ENCODE measurements at places on chromosomes 7 and 10.

DNA sequence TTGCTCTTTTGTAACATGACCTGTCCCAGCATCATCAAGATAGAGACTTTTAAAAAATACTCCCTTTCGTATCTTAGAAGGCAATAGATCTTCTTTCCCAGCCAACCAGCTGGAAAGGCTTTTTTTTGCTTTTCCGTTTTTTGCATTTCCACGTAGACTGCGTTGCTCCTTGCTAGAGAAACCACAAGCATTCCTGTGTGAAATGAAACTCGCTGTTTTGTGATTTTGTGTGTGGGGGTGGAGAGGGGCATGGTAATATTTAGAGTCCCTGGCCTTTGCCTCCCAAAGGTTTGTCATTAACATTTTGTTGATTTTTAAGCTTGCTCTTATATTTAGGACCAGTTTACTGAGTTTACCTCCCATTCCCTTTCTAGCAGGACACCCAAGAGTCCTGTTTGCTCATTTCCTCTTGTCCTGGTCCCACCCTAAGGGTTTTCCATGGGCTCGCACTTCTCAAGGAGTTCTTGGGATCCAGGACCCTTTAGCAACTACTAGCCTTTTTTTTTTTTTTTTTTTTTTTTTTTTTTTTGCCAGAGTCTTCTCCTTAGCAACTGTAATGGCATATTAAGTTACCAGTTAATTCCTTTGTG lies 243.6 kb downstream of the BICC1 start:
- no peak for DNase-seq

- DNase-seq, result no peak
Observed at GRCh38 chr7:83738291-83738835, 89.4 kb upstream of the SEMA3E start.

- DNase-seq, result no peak
Observed at GRCh38 chr10:104515678-104516199, 125.4 kb upstream of the SORCS3 start.

- DNase-seq, result no peak
Observed at GRCh38 chr7:74002474-74003017, 25.4 kb upstream of the ELN start.

- DNase-seq, result no peak
Observed at GRCh38 chr7:24366876-24367275, 82.9 kb downstream of the NPY start.

DNA sequence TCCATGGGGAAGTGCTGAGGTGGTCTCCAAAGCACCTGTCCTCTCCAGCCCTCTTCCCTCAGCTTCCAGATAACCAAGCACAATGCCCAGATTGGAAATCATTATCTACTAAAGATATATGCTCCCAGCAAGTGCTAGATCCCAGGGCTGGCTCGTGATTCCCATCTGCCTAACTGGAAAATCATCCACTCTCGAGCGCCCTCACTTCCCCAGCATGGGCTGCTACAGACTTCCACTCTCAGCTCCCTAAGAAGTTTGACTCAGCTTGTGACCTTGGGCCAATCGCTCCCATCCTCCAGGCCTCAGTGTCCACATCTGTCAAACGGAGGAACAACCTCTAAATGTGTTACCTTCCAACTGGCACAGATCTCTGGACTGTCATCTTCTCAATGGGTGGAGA lies 112.4 kb upstream of the ZMIZ1 start:
- DNase-seq, result no peak

DNA sequence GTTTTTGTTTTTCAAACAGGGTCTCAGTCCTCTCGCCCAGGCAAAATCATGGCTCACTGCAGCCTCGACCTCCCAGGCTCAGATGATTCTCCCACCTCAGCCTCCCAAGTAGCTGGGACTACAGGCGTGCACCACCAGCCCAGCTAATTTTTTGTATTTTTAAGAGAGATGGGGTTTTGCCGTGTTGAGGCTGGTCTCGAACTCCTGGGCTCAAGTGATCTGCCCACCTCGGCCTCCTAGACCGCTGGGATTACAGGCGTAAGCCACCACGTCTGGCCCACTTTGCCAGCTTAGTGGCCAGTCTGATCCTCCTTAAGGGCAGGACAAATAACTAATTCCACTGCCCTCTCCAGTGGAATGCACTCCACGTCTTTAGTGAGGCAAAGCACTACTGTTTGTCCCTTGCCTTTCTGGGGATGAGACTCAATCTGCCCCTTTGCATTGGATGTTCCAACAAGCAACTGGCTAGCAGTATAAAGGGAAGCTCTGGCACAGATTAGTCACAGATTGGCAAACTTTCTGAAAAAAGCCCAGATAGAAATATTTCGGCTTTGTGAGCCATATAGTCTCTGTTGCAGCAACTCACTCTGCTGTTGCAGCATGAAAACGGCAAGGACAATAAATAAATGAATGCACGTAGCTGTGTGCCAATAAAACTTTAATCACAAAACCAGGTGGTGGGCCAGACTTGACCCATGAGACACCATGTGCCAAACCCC lies 143.8 kb upstream of the RHEB start:
- no peak for DNase-seq

GRCh38 chr10:129546106-129546505 lies 79.1 kb downstream of the MGMT start:
- no peak for DNase-seq

GRCh38 chr7:39260279-39260844 lies 282.7 kb downstream of the POU6F2 start:
- no peak for DNase-seq

DNA sequence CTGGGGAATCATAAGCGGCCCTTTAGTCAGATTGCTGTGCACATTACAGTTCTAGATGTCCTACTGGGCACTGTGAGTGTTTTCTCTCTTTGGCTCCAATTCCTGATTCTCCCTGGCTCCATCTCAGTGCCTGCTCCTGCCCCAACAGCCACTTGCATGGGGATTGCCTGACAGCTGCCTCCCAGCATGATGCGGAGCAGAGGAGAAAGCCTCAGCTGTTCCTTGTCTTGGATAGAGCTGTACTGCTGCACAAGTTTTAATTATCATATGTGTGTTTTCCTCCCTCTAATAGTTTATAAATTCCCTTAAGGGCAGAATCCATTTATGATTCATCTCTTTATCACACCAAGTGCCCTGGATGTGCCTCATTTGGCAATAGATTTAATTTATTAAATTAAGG lies 285.8 kb upstream of the COBL start:
- no peak for DNase-seq

DNA sequence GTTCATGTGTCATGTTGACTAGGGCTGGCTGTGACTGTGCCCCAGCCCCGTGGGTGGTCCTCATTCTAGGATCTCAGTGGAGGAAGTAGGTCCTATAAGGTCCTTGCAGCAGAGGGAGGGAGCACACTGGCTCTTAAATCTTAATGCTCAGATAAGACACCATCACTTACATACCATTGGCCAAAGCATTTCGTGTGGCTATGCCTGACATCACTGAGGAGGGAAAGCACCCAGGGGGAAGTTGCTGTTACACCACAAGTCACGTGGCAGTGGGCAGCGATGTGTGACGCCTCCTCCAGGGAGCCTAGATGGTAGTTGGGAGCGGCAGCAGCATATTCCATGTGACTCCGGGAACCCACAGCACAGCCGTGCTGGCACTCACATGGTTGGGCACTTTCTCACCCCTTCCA lies 224.7 kb upstream of the SH2B2 start:
- no peak for DNase-seq

GRCh38 chr10:100104300-100104699 lies 22.6 kb upstream of the CPN1 start:
- no peak for DNase-seq

DNA sequence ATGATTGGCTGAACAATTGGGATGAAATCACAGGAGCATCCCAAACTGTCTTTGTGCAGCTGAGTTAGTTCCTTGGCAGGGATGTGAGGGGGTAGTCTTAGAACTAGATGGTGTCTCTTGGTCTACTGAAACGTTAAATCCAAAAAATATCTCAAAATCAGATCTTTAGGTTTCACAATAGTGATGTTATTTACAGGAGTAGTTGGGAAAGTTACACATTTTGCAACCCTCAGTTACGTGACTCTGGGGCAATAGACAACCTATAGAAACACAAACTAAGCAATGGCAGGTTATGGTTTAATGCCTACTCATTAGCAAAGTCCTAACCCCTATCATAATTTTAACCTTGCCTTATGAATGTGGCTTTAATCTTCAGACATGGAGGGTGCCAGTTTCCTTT lies 24.0 kb downstream of the PKD1L1 start:
- no peak for DNase-seq
